ENCODE measurements at places on chromosomes 12 and 14. TPM values are rescaled to one million over a fixed set of nuclear protein-coding genes. Genes with fewer than 3 reads are reported as not detected.
A peak's percentile ranks its signal among the peaks of the same experiment; 100 is the strongest.

DNA sequence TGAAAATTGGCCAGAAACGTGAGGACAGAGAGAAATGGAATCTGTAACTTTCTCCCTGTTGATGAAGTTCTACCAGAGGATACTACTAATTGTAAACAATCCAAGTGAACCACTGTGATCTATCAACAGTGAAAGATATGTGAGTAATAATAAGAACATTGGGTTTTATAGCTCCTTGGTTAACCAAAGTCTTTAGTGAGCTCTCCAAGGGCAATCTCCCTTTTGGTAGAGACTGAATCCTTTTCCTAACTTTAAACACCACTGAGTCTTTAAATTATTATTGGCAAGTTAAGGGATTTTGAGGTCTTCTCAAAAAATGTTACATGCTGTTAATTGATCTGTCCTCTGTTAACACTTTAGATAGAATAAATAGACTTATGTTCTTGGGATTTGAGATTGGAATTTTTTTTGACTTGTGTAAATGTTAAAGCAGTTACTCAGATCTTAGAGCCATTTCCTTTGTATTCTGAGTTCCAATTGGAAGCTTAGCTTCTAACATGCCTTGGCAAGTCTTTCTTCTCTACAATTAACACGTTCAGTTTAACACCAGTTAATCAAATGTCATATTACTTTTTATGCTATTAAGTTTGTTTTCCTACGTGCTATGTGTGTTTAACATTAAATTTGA is 338.2 kb upstream of the DDHD1 start:
- H3K4me1 ChIP-seq, result peaks cover 26% of the 10 kb centered on the region
- H3K27me3 ChIP-seq, result no peaks in the 10 kb centered on the region
- no peak for DNase-seq

DNA sequence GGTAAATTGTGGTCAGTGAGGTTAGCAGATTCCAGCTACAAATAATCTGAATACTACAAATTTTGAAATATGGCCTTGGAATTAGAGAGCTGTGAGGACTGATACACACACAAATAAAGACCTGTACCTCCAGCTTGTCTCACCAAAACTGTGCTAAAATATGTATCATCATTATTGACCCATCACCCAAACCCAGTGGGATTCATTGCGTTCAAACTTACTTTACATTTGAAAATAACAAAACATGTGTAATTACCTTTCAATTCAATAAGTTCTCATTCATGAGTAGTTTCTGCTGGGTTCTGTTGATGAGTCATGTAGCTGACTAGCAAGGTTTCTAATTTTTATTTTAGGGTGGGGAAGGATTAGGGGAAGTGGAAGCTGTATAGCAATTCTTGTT is 170.9 kb downstream of the MSRB3 start:
- H3K27ac ChIP-seq, result no peak overlapping the region
- no peak for DNase-seq
- H3K4me3 ChIP-seq, result no peak overlapping the region
- no peaks in the 10 kb centered on the region for H3K36me3 ChIP-seq
- H3K27me3 ChIP-seq, result no peaks in the 10 kb centered on the region

GRCh38 chr14:81286574-81287370 is 66.0 kb upstream of the GTF2A1 start:
- H3K27me3 ChIP-seq, result no peaks in the 10 kb centered on the region
- peaks cover 31% of the 10 kb centered on the region for H3K36me3 ChIP-seq
- peaks cover 27% of the 10 kb centered on the region for H3K4me1 ChIP-seq
- no peak overlapping the region for H3K4me3 ChIP-seq
- no peak for DNase-seq

DNA sequence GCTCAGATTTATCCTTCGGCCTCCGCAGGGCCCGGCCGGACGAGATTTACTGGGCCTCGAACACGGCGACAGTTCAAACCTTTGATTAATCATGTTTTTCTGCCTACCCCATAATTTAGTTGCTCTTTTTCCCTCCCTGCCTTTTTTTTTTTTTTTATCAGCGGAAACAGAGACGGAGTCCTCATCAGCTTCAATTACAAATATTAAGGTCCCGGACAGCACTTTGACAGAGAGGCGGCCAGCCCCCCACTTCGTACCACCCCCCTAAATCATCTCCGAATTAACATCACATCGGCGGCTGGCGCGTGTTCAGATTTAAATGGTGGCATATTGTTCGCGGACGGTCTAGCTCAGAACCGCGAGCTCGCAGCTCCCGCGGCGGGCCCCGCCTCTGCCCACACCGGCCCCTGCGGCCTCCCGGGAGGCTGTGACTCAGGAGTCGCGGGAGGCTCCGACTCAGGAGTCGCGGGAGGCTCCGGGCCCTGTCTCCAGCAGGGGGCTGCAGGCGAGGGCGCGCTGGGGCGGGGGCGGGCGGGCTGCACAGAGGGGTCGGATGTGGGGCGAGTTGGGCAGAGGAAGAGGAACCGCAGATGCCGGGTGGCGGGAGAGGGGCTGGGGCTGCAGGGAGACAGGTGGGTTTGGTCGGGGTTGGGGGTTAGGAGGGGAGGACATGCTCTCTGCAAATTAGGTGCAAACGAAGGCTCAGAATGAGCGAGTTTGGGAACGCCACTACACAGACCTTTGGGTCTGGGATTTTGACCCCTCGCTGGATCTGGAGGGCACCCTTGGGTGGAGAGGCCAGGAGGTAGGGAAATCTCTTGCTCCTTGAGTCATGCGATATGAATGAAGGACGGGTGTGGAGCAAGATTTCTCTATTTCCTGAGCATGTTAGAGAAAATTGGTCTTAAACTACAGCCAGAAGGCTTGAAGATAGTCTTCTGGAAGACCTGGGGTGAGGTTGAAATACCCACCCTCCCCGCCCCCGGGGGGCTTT is 19.6 kb upstream of the ATP5MC2 start:
- H3K4me1 ChIP-seq, result peaks cover 35% of the 10 kb centered on the region
- DNase-seq, result peak; percentile 63
- H3K27me3 ChIP-seq, result peaks cover 52% of the 10 kb centered on the region
- no peaks in the 10 kb centered on the region for H3K36me3 ChIP-seq
- H3K27ac ChIP-seq, result peak overlapping the region; percentile 14

GRCh38 chr14:74035556-74035955 is 16.4 kb downstream of the BBOF1 start:
- no peak overlapping the region for H3K4me3 ChIP-seq
- no peaks in the 10 kb centered on the region for H3K36me3 ChIP-seq
- no peaks in the 10 kb centered on the region for H3K4me1 ChIP-seq

- H3K27me3 ChIP-seq, result no peaks in the 10 kb centered on the region
- peaks cover 5% of the 10 kb centered on the region for H3K4me1 ChIP-seq
- no peak overlapping the region for H3K27ac ChIP-seq
- DNase-seq, result no peak
These were observed 20.6 kb upstream of the USP15 start for GRCh38 chr12:62239571-62239970.

DNA sequence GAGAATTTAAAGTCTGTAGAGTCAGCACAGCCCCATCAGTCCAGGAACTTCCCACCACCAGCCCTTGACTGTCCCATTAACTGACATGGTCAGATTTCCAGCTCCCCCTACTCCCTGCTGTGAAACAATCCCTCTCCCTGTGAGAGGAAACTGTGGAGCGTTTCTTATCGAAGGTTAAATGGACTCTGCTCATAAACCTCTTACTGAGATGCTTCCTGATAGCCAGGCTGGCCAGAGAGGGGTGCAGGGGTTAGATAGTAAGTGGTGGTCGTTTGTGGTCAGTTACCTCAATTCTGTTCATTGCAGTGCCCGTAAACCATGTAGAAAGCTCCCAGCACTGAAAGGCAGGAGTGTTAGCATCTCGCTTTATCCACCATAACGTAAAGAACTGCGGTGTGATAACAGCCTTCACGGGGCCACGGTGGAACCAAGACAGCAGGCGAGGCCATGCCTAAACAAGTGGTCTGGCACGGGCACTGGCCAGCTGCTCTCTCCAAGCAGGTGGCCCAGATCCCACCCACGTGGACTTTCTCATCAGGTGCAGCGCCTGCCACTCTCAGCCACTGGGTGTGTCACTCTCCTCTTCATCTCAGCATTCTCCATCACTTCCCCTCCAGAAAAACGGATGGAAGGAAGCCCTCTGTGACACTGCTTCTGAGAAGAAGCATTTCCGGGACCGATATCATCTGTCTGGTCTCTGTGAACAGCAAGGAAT is 102.2 kb downstream of the FBXL14 start:
- no peaks in the 10 kb centered on the region for H3K27me3 ChIP-seq
- H3K27ac ChIP-seq, result no peak overlapping the region
- peaks cover 13% of the 10 kb centered on the region for H3K4me1 ChIP-seq

DNA sequence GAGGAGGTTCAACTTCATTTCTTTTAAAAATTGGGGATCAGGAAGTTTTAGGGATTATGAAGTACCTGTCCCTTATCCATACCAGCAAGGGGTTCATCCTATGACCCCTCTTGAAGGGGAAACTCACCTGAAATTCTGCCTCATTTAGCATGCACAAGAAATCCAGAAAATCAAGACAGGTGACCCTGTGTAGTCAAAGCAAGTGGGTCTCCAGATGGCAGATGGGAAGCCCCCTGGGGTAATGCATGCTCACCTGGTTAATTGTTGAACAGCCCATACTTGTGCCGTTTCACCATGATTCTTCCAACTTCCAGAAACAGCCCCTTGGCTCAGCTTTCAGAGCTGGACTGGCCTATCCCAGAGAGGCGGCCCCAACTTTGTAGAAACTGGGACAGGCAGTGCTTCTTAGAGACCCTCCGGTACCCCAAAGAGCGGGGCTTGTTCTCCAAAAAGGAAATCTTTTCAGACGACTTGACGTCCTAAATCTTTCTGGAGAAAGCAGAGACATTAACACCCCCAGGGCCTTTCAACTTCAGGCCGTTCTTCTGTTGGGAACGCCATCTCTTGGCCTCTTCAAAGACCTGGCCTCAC is 66.3 kb upstream of the ESRRB start:
- H3K4me3 ChIP-seq, result no peak overlapping the region
- no peak overlapping the region for H3K27ac ChIP-seq
- H3K27me3 ChIP-seq, result peaks cover 55% of the 10 kb centered on the region
- H3K36me3 ChIP-seq, result no peaks in the 10 kb centered on the region
- no peak for DNase-seq

DNA sequence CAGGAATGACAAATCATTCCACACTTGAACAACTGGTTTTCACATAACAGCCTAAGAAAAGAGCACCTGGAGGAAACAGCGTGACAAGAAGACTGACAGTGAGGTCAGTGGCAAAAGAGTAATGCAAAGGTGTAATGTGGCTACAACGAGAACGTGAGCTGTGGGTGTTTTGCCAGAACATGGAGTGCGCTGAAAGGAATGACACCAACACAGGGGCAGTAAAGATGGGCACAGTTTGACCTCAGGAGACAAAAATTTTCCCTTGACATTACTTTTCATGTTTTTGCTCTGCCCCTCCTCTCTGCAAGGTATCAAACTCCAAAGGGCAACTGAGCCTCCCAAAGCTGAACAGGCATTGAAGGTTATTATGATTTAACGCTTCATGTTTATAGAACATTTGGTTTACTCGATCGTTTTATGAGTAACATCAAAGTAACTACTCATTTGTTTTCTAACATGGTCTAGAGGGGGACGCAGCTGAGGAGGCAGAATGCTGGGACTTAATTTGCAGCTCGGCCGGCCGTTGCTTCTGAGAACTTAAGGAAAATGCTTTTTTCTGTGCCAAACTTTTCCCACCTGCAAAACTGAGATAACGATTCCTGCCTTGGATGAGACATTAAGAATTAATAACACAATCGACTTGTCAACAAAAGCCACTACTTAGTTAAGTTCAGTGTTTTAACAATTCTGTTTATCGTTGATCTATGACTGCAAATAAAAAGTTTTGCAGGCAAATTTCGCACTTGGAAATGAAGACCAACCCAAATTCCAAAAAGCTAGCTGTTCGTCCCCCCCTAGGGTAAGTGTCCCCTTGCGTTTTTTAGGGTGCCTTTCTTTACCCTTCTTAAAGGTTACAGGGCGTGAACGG is 954 bp downstream of the HAUS4 start:
- H3K27ac ChIP-seq, result peak overlapping the region; percentile 94
- DNase-seq, result no peak
- peaks cover 20% of the 10 kb centered on the region for H3K4me1 ChIP-seq
- no peaks in the 10 kb centered on the region for H3K27me3 ChIP-seq
- H3K36me3 ChIP-seq, result peaks cover 26% of the 10 kb centered on the region

GRCh38 chr14:38521591-38521990 is 265.7 kb upstream of the CLEC14A start:
- peaks cover 42% of the 10 kb centered on the region for H3K4me1 ChIP-seq
- peaks cover 3% of the 10 kb centered on the region for H3K27me3 ChIP-seq
- no peaks in the 10 kb centered on the region for H3K36me3 ChIP-seq
- no peak for DNase-seq

GRCh38 chr12:132766380-132767085 is 4.9 kb upstream of the ANKLE2 start:
- H3K36me3 ChIP-seq, result 0 out of 2 replicates have a peak, but pooled peaks cover 2% of the 10 kb centered on the region
- peaks cover 5% of the 10 kb centered on the region for H3K4me1 ChIP-seq
- no peak overlapping the region for H3K27ac ChIP-seq
- no peak overlapping the region for H3K4me3 ChIP-seq
- H3K27me3 ChIP-seq, result no peaks in the 10 kb centered on the region

GRCh38 chr12:56941299-56942017 is 7.2 kb upstream of the SDR9C7 start:
- H3K27ac ChIP-seq, result no peak overlapping the region
- peaks cover 20% of the 10 kb centered on the region for H3K27me3 ChIP-seq
- H3K4me1 ChIP-seq, result no peaks in the 10 kb centered on the region
- no peak for DNase-seq

DNA sequence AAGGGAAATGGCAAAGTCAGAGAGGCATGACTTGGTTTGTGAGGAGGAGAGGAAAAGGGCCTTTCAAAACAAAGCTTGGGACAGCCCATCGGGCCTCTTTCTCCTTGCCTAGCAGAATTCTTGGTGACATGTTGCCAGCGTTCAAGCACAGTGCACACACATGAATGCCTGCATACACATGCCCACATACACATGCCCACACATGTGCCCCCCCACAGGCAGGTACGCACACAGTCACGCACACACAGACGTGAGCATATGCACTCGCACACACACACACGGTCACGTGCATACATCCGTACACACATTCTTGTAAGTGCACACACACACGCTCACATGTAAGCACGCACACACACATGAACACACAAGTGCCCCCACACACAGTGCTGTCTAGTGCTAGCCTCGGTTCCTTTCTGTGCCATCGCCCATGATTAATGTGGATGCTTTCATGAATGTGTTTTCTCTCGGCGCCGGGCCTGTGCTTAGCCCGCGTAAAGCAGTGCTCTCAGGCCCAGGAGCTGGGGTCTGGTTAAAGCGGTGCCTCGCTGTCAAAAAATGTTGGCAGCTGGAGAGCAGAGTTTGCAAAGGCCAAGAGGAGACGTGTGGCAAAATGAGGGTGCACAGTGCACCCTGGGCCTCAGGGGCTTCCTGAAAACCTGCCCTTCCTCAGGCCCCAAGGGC is 328.8 kb upstream of the DIO3 start:
- H3K4me3 ChIP-seq, result no peak overlapping the region
- H3K27ac ChIP-seq, result no peak overlapping the region
- no peaks in the 10 kb centered on the region for H3K27me3 ChIP-seq
- peaks cover 12% of the 10 kb centered on the region for H3K4me1 ChIP-seq
- H3K36me3 ChIP-seq, result no peaks in the 10 kb centered on the region
- no peak for DNase-seq

- no peak for DNase-seq
- H3K4me3 ChIP-seq, result no peak overlapping the region
- H3K27ac ChIP-seq, result no peak overlapping the region
- H3K36me3 ChIP-seq, result peaks cover 4% of the 10 kb centered on the region
- H3K27me3 ChIP-seq, result no peaks in the 10 kb centered on the region
- H3K4me1 ChIP-seq, result peaks cover 20% of the 10 kb centered on the region
These were observed 76.0 kb upstream of the TMCC3 start for GRCh38 chr12:94726236-94726835.

Gene SLCO1B1
- 0.37 TPM for total RNA-seq

Gene AICDA
- total RNA-seq, result not detected

Gene VDR
- 0.76 TPM for total RNA-seq

All from WTC11 (cell line).